ENCODE measurements at places on chromosomes 16 and 17.

DNA sequence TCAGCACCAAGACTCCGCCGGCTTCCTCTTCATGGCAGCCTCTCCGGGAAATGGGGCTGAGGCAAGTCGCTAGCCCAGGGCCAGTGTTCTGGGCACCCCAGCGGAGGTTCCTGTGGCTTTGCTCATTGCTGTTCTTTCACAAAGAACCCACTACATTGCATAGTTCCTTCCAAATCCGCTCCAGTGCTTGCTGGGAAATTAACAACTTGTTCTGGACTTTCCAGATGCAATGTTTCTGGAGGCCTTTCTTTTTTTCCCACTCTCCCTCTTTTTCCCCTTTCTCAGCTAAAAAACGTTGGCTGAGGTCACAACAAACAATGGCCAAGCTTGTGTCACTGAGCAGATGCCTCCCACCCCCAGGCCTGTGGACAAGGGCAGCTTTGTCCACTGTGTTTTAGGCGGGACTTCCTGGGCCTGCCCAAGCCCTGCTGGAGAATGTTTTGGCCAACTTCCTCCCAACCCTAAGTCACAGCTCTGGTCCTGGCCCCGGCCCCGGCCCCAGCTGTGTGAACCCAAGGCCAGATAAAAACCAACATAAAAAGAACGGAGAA, 131.5 kb upstream of the RCVRN start:
- no peak for DNase-seq

GRCh38 chr16:14522671-14523070, 107.4 kb downstream of the PARN start:
- no peak for DNase-seq

- no peak for DNase-seq
Measured at GRCh38 chr17:59513934-59514841, 51.2 kb upstream of the DHX40 start.

DNA sequence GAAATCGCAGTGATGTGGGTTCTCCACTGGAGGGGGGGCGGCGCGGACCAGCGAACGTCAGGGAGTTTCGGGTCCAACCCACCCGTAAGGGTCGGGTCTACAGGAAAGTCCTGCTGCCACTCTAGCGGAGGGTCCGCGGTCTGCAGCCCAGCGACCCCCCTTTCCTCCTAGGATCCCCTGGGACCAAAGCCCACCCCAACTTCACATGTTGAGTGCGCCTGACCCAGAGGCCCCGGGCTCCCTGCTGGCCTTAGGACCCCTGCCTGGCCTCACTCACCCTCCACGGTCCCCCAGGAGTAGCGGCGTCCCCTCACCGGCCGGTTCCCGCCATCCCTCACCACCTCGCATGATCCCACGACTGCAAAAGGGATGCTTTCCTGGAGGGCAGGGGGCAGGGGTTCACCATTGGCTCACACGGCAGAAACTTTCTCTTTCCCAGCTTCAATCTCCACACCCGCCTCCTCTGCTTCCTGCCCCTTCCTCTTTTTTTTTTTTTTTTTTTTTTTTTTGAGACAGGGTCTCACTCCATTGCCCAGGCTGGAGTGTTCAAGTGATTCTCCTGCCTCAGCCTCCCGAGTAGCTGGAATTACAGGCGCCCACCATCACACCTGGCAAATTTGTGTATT, 3.1 kb downstream of the SEPTIN1 start:
- DNase-seq: no peak

DNA sequence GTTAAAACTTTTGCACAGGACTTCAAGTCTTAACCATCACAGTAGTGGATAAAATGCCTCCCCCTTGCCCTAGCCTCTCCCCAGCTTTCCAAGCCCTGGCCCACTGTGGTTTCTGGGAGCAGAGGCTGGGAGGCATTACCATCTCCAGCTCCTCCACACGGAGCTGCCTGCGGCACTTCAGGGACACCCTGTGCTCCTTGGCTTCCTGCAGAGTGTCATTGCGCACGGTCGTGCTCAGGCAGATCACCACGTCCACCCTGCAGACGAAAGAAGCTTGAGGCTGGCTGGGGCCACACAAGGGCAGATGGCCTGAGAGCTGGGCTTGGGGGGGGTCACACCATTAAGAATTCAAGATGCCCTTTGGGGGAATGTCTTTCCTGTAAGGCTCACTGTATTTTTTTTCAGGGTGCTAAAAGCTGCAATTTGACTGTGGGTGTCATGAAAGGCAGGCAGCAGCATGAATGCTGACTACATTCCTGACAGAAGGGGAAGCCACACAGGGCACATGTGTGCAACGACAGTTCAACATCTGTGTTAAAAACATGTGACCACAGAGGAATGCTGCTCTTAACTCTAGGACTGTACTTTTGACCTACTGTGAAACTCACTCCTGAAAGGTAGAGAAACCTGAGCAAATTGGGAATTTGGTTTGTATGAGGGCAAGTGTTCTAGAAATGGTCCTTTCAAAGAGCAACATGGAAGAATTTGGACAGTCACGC, 47.7 kb upstream of the CLEC18B start:
- no peak for DNase-seq

- no peak for DNase-seq
Measured at GRCh38 chr17:13638855-13639458, 37.2 kb upstream of the HS3ST3A1 start.

GRCh38 chr16:82995924-82996441, 369.2 kb downstream of the CDH13 start:
- no peak for DNase-seq

GRCh38 chr17:36937001-36937958, at the start of gene LHX1:
Gene LHX1 (plus strand): TSS chr17:36937475. CDS start chr17:36938198, 723 bp downstream.
- no peak for DNase-seq

DNA sequence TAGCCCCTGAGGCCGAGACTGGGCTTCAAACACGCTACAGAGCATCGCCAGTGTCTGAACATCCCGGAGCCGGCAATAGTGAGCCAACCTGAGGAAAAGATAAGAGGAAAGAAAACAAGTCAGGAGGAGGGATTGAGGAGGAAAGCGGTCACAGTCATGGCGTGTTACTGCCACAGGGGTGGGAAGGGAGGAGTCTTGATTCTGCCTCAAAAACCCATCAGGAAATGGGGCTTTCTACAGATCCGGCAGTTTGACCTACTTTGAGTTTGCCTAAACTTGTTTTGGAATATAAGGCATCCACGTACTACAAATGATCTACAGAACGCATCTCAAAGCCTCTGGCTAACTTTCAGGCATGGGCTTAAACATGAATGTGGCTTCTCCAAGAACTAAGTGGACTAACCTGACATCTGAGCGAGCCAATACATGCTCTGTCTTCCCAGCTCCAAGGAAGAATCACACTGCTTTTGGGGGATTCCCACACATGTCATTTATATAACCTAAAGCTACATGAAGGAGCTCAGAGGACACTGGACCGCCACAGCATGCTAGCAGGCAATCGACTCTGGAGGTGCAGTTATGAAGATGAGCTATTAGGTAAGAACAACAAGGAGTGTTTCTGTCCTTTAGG, 96.6 kb downstream of the WDR59 start:
- no peak for DNase-seq

- no peak for DNase-seq
Measured at GRCh38 chr16:11240636-11241473, 15.1 kb downstream of the SOCS1 start.

GRCh38 chr17:50355336-50355700, 9.4 kb downstream of the XYLT2 start:
- DNase-seq: no peak

DNA sequence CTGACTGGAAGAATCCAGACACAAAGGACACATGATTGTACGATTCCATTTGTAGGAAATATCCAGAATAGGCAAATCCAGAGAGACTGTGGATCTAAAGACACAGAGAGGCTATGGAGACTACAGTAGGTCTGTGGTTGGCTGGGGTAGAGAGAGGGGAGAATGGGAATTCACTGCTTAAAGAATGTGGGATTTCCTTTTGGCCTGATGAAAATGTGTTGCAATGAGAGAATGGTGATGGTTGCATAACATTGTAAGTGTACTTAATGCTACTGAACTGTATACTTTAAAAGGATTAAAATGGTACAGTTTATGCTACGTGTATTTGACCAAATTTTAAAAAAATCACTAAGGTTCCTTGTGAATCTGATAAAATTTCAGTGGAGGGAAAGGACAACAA, 62.1 kb downstream of the GPRC5B start:
- DNase-seq: no peak
